ENCODE measurements at places on chromosomes 2 and 18. TPM values are rescaled to one million over a fixed set of nuclear protein-coding genes. Genes with fewer than 3 reads are reported as not detected.

The AFF3 gene
- total RNA-seq: 90.9 TPM

The CRIM1 gene
- total RNA-seq: 76.1 TPM

The UGT1A4 gene
- not detected for total RNA-seq

The ICOS gene
- total RNA-seq: 0.83 TPM

The DNAH7 gene
- total RNA-seq: 32.9 TPM

The CCDC178 gene
- total RNA-seq: 1.1 TPM

- no peak overlapping the region for H3K27ac ChIP-seq
- DNase-seq: no peak
- no peaks in the 10 kb centered on the region for H3K27me3 ChIP-seq
- no peaks in the 10 kb centered on the region for H3K36me3 ChIP-seq
- H3K4me1 ChIP-seq: no peaks in the 10 kb centered on the region
Observed at GRCh38 chr2:121185571-121186074, 99.4 kb downstream of the TFCP2L1 start.

- no peak overlapping the region for H3K4me3 ChIP-seq
- H3K36me3 ChIP-seq: no peaks in the 10 kb centered on the region
- no peaks in the 10 kb centered on the region for H3K4me1 ChIP-seq
- H3K27me3 ChIP-seq: no peaks in the 10 kb centered on the region
- DNase-seq: no peak
Observed at GRCh38 chr2:118340103-118340502, 251.8 kb downstream of the INSIG2 start.

DNA sequence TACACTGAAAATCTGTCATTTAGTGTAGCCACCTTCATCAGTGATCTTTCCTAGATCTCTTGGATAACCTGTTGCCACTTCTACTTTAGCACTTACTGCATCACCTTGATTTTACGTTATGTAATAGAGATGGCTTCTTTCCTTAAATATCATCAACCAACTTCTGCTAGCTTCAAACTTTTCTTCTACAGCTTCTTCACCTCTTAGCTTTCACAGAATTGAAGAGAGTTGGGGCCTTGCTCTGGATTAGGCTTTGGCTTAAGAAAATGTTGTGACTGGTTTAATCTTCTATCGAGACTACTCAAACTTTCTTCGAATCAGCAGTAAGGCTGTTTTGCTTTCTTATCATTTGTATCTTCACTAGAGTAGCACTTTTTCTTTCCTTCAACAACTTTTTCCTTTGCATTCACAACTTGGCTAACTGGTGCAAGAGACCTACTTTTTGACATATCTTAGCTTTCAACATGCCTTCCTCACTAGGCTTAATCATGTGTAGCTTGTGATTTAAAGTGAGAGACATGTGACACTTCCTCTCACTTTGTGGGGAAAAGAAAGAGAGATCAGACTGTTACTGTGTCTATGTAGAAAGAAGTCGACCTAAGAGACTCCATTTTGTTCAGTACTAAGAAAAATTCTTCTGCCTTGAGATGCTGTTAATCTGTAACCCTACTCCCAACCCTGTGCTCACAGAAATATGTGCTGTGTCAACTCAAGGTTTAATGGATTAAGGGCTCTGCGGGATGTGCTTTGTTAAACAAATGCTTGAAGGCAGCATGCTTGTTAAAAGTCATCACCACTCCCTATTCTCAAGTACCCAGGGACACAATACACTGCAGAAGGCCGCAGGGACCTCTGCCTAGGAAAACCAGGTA, 99.6 kb downstream of the ATL2 start:
- no peaks in the 10 kb centered on the region for H3K36me3 ChIP-seq
- DNase-seq: peak; percentile 68
- H3K27me3 ChIP-seq: no peaks in the 10 kb centered on the region
- no peaks in the 10 kb centered on the region for H3K4me1 ChIP-seq
- peak overlapping the region; percentile 15 for H3K27ac ChIP-seq

DNA sequence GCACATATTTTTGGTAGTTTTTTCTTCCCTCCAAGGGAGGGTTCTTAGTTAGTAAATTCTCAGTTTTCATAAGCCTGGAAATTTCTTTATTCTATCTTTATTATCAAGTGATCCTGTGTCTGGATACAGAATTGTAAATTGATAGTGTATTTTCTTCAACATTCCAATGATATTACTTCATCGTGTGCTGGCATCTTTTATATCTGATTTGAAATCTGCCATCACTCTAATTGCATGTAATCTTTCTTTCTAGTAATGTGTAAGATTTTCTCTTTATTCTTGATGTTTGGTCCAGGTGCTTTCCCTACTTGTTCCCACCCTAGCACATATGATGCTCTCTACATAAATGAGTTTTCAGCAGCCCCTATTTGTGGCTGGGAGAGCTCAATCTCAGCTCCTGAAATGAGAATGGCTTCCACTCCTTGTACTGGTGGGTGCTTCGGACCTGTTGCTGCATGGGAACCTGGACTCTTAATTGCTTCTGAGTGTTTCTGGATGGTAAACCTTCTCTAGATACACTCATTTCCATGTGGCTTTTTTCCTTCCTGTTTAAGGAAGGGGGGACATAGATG, 102.7 kb downstream of the SMIM21 start:
- no peak for DNase-seq
- H3K4me1 ChIP-seq: no peaks in the 10 kb centered on the region
- no peak overlapping the region for H3K4me3 ChIP-seq

GRCh38 chr2:20425371-20425881, 21.4 kb upstream of the RHOB start:
- no peak overlapping the region for H3K4me3 ChIP-seq
- H3K4me1 ChIP-seq: peaks cover 6% of the 10 kb centered on the region
- H3K27me3 ChIP-seq: no peaks in the 10 kb centered on the region
- DNase-seq: no peak

- DNase-seq: no peak
- H3K27ac ChIP-seq: no peak overlapping the region
- no peaks in the 10 kb centered on the region for H3K27me3 ChIP-seq
- H3K4me3 ChIP-seq: no peak overlapping the region
- H3K4me1 ChIP-seq: no peaks in the 10 kb centered on the region
Observed at GRCh38 chr2:8611700-8612099, 70.2 kb upstream of the ID2 start.

- no peak overlapping the region for H3K27ac ChIP-seq
- H3K4me1 ChIP-seq: peaks cover 6% of the 10 kb centered on the region
- no peaks in the 10 kb centered on the region for H3K27me3 ChIP-seq
- no peak overlapping the region for H3K4me3 ChIP-seq
- no peaks in the 10 kb centered on the region for H3K36me3 ChIP-seq
- no peak for DNase-seq
Observed at GRCh38 chr2:235171550-235172031, 219.8 kb downstream of the SH3BP4 start.

- H3K4me3 ChIP-seq: no peak overlapping the region
- H3K27me3 ChIP-seq: no peaks in the 10 kb centered on the region
- no peaks in the 10 kb centered on the region for H3K36me3 ChIP-seq
- DNase-seq: no peak
- no peak overlapping the region for H3K27ac ChIP-seq
Observed at GRCh38 chr18:37604032-37604431, 38.4 kb upstream of the CELF4 start.

DNA sequence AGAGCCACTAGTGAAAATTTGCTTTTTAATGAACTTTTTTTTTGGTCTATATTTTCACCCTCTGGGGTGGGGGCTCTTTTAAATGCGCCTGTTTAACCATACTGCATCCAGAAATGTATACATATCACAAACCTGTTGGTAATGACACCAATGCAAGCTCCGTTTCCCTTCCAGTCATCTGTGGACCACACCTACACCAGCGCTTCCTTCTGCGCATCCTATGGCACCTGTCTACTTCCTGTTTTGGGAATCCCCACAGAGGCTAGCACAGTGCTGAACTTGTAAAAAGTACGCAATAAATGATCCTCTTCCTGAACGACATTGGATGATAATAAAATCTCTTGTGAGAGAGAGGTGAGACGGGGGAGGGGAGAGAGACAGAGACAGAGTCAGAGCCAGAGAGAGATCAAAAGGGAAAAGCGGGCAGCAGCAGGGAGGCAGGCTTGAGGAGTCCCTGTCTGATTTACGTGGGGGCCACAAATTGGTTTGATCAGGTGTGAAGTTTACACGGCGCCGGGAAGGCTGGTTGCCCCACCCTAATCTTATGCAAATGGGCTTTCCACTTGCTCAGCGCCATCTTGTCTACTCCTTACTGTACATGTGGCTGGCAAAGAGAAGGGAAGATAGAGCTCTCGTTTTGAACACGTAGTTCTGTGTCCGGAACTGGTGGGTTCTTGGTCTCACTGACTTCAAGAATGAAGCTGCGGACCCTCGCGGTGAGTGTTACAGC, 38.1 kb upstream of the SLC38A11 start:
- DNase-seq: no peak
- H3K27me3 ChIP-seq: no peaks in the 10 kb centered on the region
- no peaks in the 10 kb centered on the region for H3K36me3 ChIP-seq
- H3K27ac ChIP-seq: no peak overlapping the region

- H3K4me1 ChIP-seq: no peaks in the 10 kb centered on the region
- no peak overlapping the region for H3K4me3 ChIP-seq
- H3K27ac ChIP-seq: no peak overlapping the region
- H3K36me3 ChIP-seq: no peaks in the 10 kb centered on the region
- no peak for DNase-seq
Observed at GRCh38 chr18:9681217-9681616, 26.9 kb upstream of the RAB31 start.
